Mucosa of gallbladder (tissue), 1 donor: ENCODE measurements at places on chromosomes 16 and 17. TPM values are rescaled to one million over a fixed set of nuclear protein-coding genes. Genes with fewer than 3 reads are reported as not detected.
A peak's percentile ranks its signal among the peaks of the same experiment; 100 is the strongest.

DNA sequence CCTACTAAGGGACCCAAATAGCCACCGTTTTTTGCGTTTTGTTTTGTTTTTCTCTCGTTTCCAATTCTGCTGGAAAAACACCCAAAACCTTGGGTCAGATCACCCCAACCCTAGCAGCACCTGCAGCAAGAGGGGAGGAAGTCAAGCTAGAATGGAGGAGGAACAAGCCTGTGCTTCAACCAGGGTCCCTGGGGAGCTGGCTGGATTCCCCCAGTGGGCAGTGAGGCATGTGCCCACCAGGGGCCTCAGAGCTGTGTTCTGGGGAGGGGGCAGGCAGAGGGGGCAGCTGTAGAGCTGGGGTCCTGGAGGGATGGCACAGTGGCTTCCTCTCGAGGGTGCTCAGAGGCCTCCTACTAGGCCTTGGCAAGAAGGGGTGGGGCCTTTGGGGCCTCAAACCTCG lies 6.5 kb downstream of the CD79B start:
- no peak for DNase-seq

Gene BPTF
- total RNA-seq, result 107 TPM

DNA sequence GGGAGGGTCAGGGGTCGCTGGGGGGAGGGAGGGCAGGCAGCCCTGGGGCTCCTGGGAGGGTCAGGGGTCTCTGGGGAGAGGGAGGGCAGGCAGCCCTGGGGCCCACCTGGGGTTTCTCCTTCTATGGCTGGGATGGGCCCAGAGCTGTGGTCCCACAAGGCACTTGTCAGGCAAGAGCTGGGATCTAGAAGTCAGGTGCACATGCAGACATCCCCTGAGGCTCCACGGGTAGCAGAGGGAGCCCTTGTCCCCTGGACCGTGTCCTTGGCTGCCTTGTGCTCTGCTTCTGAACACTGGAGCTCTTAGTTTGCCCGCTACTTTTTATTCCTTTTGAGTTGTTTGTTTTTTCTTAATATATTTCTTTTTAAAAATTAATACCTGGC lies 1.8 kb downstream of the TUBB3 start:
- no peak for DNase-seq

DNA sequence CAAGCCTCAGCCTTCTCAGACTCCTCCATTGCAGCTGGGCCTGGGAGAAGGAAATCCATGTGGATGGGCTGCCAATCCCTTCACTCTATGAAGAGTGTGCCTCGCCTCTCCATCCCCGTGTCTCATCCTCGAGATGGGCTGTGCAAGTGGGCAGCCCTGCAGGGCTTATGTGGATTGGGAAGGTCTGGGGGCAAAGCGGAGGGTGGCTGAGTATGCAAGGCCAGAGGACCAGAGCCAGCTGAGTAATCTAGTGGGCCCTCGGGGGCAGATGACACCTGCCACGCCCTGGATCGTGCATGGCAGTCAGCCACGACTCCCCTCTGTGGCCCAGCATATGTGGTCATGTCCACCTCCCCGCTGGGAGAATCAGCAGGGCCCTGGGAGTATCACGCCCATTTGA lies 78.9 kb downstream of the IRX5 start:
- no peak for DNase-seq

- no peak for DNase-seq
Observed at GRCh38 chr17:73272906-73273218, 11.2 kb upstream of the CPSF4L start.

DNA sequence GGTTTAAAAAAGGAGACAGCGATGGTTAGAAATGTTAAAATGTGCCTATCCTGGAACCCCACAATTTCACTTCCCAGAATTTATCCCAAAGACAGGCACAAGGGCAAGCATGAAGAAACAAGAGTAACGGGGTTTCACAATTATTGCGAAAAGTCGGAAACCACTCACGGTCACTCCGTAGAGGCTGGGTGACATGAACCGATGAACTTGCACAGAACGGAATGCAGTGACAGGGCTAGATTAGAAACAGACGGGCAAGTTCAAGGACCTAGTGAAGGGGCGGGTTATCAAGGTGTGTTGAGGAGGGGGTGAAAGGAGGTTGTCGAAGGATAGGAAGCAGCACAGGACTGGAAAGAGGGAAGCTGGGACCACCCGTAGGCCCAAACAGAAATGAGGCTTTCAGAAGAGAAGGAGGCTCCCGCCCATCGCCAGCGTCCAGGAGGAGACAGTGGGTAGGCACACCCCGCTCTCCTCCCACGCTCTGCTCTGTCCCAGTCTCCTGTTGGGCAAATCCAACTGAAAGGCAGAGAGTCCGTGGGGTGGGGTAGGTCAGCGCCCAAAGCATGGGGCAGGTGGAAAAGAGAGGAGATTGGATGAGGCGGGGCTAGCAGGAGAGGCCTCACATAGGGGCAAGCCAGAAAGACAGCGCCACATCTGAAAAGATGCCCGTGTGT lies 47.4 kb upstream of the JPH3 start:
- DNase-seq, result no peak

DNA sequence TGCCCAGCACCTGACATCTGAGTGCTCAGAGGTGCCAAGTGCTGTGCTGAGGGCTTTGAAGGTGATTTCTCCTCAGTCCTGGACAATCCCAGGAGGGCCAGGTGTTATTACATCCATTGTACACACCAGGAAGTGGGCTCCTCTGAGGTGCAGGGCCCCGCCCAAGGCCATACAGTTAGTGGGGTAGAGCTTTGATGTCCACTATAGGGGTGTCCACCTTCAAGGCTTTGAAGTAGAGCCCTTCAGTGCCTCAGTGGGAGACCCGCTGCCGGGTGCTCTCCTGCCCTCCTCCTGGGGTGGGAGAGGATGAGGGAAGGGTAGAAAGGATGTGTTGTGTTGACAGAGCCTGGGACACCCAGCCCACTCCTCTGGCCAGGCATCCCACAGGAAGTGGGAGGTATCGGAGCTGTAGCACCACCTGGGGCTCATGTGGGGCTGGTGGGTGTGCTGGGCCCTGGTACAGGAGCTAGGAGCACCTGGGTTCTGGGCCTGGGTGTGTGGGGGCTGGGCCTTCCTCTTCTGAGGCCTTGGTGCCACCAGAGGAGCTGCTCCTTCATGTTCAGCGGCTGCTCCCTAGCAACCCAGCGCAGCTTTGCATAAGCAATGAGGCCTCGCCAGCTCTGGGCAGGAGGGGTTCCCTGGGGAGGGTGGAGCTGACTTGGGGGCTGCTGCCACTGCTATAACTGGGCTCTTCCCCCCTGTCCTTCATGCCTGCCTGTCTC lies 7.4 kb downstream of the LASP1 start:
- DNase-seq, result no peak

GRCh38 chr16:31181102-31181830 lies 1.3 kb downstream of the FUS start:
- DNase-seq, result peak; percentile 19

GRCh38 chr16:79587897-79588296 lies 12.6 kb downstream of the MAF start:
- no peak for DNase-seq
